ENCODE measurements at places on chromosomes 3 and 15. TPM values are rescaled to one million over a fixed set of nuclear protein-coding genes. Genes with fewer than 3 reads are reported as not detected.

Gene PLSCR2
- total RNA-seq, result not detected

Gene IQGAP1
- 136 TPM for total RNA-seq

Gene ROPN1B
- total RNA-seq, result not detected

Gene CRABP1
- total RNA-seq, result 0.71 TPM

Gene SKOR1
- total RNA-seq, result 0.03 TPM

Gene EFCC1
- total RNA-seq, result 0.06 TPM

Gene GNAT1
- total RNA-seq, result not detected

Gene CAPN3
- not detected for total RNA-seq

Gene NLGN1
- total RNA-seq, result not detected

Gene COLQ
- total RNA-seq, result 0.43 TPM

Gene ZNF197
- total RNA-seq, result 1.7 TPM

Gene GOLGA6B
- total RNA-seq, result not detected

Gene CASR
- total RNA-seq, result not detected

Gene PATL2
- 0.34 TPM for total RNA-seq

Gene FAM107A
- not detected for total RNA-seq

Gene ECE2
- not detected for total RNA-seq

Gene KBTBD12
- total RNA-seq, result not detected

Gene CKMT1B
- total RNA-seq, result 7.6 TPM

Gene FEZF2
- not detected for total RNA-seq

Gene VILL
- total RNA-seq, result 0.07 TPM

Gene FETUB
- 0.05 TPM for total RNA-seq

Gene JMJD7
- 3.8 TPM for total RNA-seq

Gene TBC1D23
- total RNA-seq, result 15.1 TPM

Gene TJP1
- 89.3 TPM for total RNA-seq

Gene BFSP2
- not detected for total RNA-seq

Gene SEMA4B
- total RNA-seq, result 162 TPM

Gene SI
- total RNA-seq, result not detected

Gene ST8SIA2
- 0.44 TPM for total RNA-seq

Gene RPL29
- total RNA-seq, result 1,406 TPM

Gene GOLGA6L7
- total RNA-seq, result not detected

Gene HDC
- total RNA-seq, result 0.16 TPM

Gene HEG1
- 6.4 TPM for total RNA-seq

Gene NANOGP8
- not detected for total RNA-seq

Gene FBXW12
- not detected for total RNA-seq

Gene APOD
- 0.72 TPM for total RNA-seq

Gene PLCH1
- 1.1 TPM for total RNA-seq

Gene IQCH
- total RNA-seq, result 1.6 TPM

Gene WNT5A
- 0.73 TPM for total RNA-seq

Gene PLA2G4D
- not detected for total RNA-seq

Gene MAGEL2
- not detected for total RNA-seq

Gene CX3CR1
- 0.02 TPM for total RNA-seq

Gene SATB1
- total RNA-seq, result 0.13 TPM

Gene ZNF660
- not detected for total RNA-seq

Gene PIGB
- total RNA-seq, result 17.0 TPM

Gene TRH
- not detected for total RNA-seq

Gene VEPH1
- 0.10 TPM for total RNA-seq

Gene PRSS50
- not detected for total RNA-seq

Gene RAD51
- 18.7 TPM for total RNA-seq

Gene GPR176
- total RNA-seq, result 11.0 TPM

Gene GOLGA8Q
- total RNA-seq, result 0.38 TPM

Gene RAB6B
- total RNA-seq, result 2.4 TPM

Gene GOLGA6L10
- total RNA-seq, result 0.40 TPM

Gene AKAP13
- total RNA-seq, result 48.1 TPM

Gene PLCL2
- 8.7 TPM for total RNA-seq

Measured in A549 treated with CpdA at 1 μM for 4 hours (cell line).